Spleen (tissue), 13 donors: ENCODE measurements at places on chromosomes 12 and 14. TPM values are rescaled to one million over a fixed set of nuclear protein-coding genes. Genes with fewer than 3 reads are reported as not detected.

ENDOU gene
- total RNA-seq, result not detected

GRCh38 chr12:48968467-48968866 lies 3.1 kb downstream of the WNT10B start:
- no peak for DNase-seq
- peaks cover 9% of the 10 kb centered on the region for H3K27me3 ChIP-seq
- H3K27ac ChIP-seq, result no peak overlapping the region
- no peak overlapping the region for H3K4me3 ChIP-seq
- peaks cover 33% of the 10 kb centered on the region for H3K4me1 ChIP-seq
- H3K36me3 ChIP-seq, result no peaks in the 10 kb centered on the region

IL26 gene
- not detected for total RNA-seq

DNA sequence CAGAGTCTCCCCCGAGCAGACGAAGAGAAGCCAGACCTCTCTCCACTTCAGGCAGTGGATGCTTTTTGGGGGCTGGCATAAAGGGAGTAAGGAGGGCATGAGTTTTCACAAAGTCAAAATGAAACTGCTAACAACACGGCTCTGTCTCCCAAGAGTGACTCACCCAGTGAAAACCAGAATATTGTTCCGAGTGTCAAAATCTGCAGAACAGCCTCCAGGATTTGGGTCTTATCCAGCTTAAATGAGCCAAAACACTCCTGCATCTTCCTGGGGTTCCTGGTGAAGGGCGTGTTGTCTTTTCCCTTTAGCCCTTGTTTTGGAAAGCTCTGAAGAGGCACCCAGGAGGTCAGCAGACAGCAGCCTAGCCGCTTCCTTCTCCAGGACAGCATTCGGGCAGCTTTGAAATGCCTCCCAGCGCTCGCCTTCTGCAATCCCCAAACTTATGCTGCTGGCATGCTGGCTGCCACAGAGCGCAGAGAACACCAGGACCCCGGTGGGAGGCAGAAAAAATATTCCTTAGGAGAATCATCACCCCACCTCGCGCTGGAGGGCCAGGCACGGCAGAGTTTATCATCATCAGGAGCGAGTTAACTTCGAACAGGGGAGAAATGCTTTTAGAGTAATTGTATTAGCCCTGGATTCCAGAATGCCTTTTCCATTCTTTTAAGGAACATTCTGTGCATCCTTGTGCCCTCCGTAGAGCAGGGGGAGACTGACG lies 117.7 kb upstream of the NCOR2 start:
- no peaks in the 10 kb centered on the region for H3K27me3 ChIP-seq
- no peaks in the 10 kb centered on the region for H3K36me3 ChIP-seq
- peak overlapping the region; percentile 43 for H3K27ac ChIP-seq
- H3K4me1 ChIP-seq, result peaks cover 39% of the 10 kb centered on the region
- no peak overlapping the region for H3K4me3 ChIP-seq
- DNase-seq, result no peak

GRCh38 chr12:28489246-28489645 lies 299.0 kb downstream of the CCDC91 start:
- no peak overlapping the region for H3K4me3 ChIP-seq
- no peak for DNase-seq
- no peaks in the 10 kb centered on the region for H3K4me1 ChIP-seq
- H3K36me3 ChIP-seq, result no peaks in the 10 kb centered on the region

TTC8 gene
- 11.0 TPM for total RNA-seq

GRCh38 chr12:46657453-46658411 lies 168.1 kb downstream of the SLC38A4 start:
- no peaks in the 10 kb centered on the region for H3K27me3 ChIP-seq
- H3K36me3 ChIP-seq, result no peaks in the 10 kb centered on the region
- H3K27ac ChIP-seq, result no peak overlapping the region
- no peak for DNase-seq

DNA sequence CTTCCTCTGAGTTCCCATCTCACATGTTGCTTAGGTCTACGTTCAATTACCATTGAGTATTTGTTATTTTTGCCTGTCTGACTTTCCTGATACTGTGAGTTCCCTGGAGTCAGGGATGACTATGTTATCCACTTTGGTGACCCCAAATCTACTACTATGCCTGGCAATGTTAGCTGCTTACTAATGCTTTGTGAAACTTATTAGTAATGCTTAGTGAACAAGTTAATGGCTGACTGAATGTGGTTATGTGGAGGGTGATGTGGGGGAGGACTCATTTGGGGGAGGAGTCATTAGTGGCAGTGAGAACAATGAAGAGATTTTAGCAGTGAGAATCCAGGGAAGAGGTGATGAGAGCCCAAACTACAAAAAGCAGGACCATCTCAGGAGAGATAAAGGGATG lies 121.6 kb downstream of the KTN1 start:
- no peaks in the 10 kb centered on the region for H3K27me3 ChIP-seq
- H3K4me1 ChIP-seq, result no peaks in the 10 kb centered on the region
- H3K36me3 ChIP-seq, result no peaks in the 10 kb centered on the region
- no peak overlapping the region for H3K4me3 ChIP-seq
- no peak for DNase-seq

DNA sequence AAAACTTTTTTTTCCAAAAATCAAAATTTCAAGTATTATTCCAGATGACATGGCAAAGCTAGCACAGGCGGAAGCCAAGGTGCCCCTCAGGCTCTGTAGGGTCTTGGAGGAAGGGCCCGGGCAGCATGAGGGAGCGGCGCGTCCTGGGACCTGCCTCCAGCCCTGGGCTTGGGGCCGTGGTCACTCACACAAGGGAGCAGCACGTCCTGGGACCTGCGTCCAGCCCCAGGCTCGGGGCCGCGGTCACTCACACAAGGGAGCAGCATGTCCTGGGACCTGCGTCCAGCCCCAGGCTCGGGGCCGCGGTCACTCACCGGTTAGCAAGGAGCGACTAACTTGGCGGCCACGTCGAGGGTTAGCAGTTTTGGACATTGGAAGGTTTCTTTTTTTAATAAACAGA lies 11.9 kb upstream of the GOLGA3 start:
- no peak for DNase-seq
- H3K4me3 ChIP-seq, result no peak overlapping the region
- no peaks in the 10 kb centered on the region for H3K27me3 ChIP-seq

GRCh38 chr14:60161196-60162107 lies 3.7 kb downstream of the DHRS7 start:
- H3K27ac ChIP-seq, result peak overlapping the region; percentile 63
- H3K27me3 ChIP-seq, result no peaks in the 10 kb centered on the region
- H3K36me3 ChIP-seq, result no peaks in the 10 kb centered on the region
- H3K4me3 ChIP-seq, result peak overlapping the region; percentile 16
- H3K4me1 ChIP-seq, result peaks cover 95% of the 10 kb centered on the region

SPX gene
- total RNA-seq, result 0.66 TPM

GRCh38 chr12:31931796-31932715 lies 27.2 kb upstream of the RESF1 start:
- H3K36me3 ChIP-seq, result no peaks in the 10 kb centered on the region
- H3K27me3 ChIP-seq, result no peaks in the 10 kb centered on the region
- no peak overlapping the region for H3K4me3 ChIP-seq
- DNase-seq, result no peak
- no peak overlapping the region for H3K27ac ChIP-seq

PTGER2 gene
- 16.2 TPM for total RNA-seq

DNA sequence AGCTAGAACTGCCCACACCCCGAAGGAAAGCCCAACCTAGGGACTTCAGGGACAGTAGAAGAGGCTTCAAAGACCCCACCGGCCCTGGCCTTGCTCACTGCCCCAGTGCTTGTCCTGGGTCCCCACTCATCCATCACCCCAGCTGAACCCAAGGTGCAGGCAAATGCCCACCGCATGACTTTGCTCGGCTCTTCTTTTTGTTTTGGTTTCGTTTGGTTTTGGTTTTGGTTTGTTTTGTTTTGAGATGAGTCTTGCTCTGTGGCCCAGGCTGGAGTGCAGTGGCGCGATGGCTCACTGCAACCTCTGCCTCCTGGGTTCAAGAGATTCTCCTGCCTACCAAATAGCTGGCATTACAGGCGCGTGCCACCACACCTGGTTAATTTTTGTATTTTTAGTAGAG lies 9.0 kb downstream of the CCDC85C start:
- H3K4me1 ChIP-seq, result peaks cover 14% of the 10 kb centered on the region
- H3K4me3 ChIP-seq, result no peak overlapping the region
- H3K27ac ChIP-seq, result peak overlapping the region; percentile 71

GRCh38 chr12:49868952-49869815 lies 26.3 kb upstream of the BCDIN3D start:
- H3K27me3 ChIP-seq, result no peaks in the 10 kb centered on the region
- peaks cover 4% of the 10 kb centered on the region for H3K4me1 ChIP-seq
- H3K36me3 ChIP-seq, result no peaks in the 10 kb centered on the region
- H3K4me3 ChIP-seq, result no peak overlapping the region

SAV1 gene
- 30.6 TPM for total RNA-seq

PPP1R13B gene
- total RNA-seq, result 36.4 TPM

GRCh38 chr12:52817699-52818238 lies 3.9 kb upstream of the KRT4 start:
- peaks cover 6% of the 10 kb centered on the region for H3K27me3 ChIP-seq
- no peaks in the 10 kb centered on the region for H3K4me1 ChIP-seq
- no peaks in the 10 kb centered on the region for H3K36me3 ChIP-seq
- no peak for DNase-seq

RHEBL1 gene
- 4.3 TPM for total RNA-seq

- H3K4me1 ChIP-seq, result no peaks in the 10 kb centered on the region
- H3K36me3 ChIP-seq, result no peaks in the 10 kb centered on the region
- DNase-seq, result no peak
- H3K27me3 ChIP-seq, result peaks cover 4% of the 10 kb centered on the region
- H3K4me3 ChIP-seq, result no peak overlapping the region
Measured at GRCh38 chr12:107921062-107921461, 146.6 kb downstream of the ASCL4 start.

- no peak overlapping the region for H3K4me3 ChIP-seq
- H3K27ac ChIP-seq, result no peak overlapping the region
Measured at GRCh38 chr12:26636710-26637328, 196.2 kb downstream of the ITPR2 start.

DNA sequence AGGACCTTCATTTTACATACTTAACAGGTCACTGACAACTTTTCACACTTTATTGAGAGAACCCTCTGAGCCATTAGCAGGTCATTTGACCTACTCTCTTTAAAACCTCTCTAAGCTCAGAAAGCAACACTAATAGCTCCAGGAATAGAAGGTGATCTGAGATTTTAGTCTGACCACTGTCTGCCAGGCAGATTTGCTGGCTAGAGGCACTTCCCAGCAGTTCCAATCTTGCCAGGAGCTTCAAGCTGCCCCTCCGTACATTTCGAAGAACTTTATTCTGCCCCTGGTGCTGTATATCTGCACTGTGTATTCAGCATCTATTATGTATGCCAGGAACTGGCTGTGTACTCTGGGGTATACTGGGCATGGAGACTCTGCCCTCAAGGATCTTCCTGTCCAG lies 56.3 kb downstream of the GPHB5 start:
- H3K27me3 ChIP-seq, result no peaks in the 10 kb centered on the region
- no peak overlapping the region for H3K27ac ChIP-seq
- no peak overlapping the region for H3K4me3 ChIP-seq
